Foreskin fibroblast (primary cell): ENCODE measurements at places on chromosomes 6 and 20.

DNA sequence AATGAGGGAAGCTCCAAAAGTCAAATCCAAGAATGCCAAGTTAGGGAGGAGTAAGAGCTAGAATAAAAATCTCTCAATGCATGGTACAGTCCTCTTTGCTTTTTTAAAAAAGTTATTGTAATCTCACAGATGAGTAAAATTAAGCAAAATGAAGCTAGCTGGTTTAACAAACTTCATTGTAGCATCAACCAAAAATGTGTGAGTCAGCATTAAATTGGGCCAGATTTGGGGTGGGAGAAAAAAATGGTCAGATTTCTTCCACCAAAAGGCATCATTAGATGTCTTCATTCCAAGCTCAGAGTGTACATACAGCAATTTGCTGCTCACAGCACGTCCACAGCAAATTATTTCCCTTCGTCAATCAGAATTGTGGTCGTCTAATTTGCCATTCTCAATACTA lies 441.5 kb upstream of the FLRT3 start:
- peak; percentile 6 for DNase-seq

DNA sequence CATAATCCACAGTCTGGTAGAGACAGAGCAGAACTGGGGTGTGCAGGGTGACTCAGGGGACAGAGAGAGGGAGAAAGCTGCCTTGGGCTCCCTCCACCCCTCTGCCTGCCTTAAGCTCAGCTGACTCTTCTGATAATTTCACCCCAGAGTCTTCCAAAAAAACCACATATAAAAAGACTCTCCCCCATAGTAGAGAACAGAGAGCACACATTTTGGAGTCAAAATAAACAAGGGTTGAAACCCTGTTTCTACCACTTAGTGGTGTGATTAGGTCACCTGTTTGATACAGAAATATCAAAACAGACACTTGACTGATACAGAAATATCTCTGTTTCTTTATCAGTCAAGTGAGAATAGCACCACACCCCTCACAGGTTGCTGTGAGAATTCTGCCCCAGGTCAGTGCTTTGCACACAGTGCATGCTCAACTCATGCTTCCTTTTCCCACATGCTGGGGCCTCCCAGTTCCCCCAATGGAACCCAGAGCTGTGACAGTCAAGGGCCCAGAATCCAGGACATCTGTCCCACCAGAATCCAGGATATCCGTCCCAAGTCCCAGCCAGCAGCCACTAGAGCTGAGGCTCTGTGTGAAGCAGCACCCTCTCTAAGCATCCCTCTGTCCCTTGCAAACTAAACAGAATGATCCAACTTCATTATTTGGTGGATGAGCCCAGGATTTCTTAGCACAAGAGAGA lies 1.2 kb downstream of the TREML2 start:
- DNase-seq, result no peak

- DNase-seq, result no peak
Observed at GRCh38 chr6:158242071-158242606, 70.1 kb upstream of the TULP4 start.

DNA sequence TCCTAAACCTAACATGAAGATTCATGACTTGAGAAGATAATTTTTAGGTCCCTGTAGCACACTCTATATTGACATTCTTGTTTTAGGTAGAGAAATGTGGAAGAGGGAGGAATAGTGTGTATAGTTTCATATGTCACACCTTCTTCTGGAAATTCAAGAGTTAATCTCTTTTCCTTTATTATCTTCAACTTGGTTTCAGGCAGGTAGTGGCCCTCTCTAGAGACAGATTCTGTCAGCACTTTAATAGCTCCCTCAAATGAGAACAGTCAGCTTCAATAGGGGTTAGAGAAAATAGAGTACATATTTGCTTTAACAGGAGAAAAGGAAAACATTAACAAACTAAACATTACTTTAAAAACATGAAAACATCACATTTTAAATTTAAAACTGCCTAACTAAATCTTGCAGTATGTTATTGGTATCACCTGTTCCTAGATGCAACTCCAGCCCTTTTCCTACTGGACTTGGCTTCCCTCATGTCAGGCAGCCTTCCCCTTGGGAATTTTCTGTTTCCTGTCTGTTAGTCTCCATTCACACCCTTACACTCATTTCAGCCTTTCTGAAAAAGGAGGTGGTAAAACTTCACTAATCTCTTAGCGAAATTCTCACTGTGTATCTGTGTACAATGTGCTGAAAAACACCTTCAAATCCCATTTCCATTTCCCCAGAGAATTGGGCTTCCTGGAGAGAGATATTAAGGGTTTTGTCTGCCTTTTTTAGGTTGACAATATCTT lies 192.3 kb upstream of the RNF217 start:
- no peak for DNase-seq

DNA sequence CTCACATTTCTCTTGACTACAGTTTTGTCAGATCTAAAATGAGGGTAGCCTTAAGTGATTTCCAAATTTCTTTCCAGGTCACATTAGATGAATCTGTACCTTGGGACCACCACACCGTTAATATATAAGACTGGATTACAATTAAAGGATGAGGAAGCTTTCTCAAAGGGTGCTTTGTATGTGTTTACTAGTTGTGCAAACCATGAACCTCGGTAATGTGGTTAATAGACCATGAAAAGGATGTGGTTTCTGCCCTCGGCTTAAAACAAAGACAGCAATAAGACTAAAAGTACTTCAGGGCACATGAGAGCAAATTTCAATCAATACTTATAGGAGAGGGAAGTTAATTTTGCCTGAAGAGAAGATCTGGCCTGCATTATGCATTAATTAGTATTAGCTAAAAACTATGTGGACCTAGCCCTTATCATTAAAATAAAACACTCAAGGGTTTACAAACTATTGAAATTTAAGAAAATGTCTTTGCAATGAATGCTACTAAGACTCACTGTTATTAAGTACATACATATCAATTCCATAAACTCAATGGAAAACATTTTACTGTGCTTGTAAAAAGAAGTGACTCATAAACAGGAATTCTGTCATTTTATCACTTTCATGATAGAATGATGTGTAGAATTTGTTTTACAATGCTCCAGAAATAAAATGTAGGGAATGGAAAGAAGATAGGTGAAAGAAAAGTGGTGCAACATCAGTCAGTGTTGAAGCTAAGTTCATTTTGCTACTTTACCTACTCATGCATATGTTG lies 936 bp upstream of the TMX4 start:
- peak; percentile 41 for DNase-seq

DNA sequence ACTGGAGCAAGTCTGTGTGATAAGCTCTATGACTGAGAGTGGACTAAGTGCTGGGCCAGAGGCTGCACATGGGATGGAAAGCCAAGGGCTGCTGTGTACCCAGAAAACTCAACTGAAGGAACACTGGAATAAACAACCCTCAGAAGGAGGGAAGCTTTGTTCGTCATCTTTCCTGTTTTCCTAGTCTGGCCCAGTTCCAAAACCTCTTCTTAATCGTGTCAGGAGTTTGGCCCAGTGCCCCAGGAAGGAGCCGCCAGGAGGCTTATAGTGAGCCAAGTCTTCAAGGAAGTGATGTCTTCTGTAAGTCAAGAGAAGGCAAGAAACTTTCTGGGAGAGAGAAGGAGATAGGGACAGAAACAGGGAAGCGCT lies 23.3 kb upstream of the TOP1 start:
- peak; percentile 98 for DNase-seq

DNA sequence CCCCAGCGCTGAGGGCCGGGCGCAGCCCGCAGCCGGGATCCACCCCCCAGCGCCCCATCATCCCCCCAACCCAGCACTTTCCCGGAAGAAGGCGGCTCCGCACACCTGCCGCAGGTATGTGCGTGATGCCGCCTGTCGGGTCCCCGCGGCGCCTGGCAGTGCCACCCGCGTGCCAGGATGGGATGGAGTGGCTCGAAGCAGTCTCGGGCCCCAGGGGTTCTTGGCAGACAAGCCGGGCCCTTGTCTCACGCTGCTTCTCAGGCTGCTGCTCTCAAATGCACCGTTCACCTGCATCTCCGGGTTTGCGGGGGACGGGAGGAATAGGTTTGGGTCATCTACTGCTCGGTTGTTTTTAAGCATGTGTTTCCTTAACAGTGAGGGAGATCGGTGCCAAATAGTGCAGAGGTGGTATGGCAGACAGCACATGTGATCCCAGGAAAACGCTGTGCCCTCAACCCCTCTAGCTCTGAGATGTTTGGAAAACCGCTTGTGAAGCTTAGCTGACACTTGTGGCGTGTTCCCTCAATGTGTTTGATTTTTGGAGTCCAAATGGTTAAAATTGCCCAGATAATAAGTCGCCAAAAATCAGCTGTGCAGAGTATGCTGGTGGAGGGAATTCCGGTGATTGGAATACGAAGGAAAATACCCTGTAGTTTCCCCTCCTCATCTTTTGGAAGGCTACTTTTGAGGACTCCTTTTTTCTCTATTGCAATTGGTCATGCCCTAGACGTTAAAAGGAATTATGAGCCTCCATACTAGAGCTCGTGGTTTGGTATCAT lies 926 bp downstream of the MYLIP start:
- peak; percentile 48 for DNase-seq

- peak; percentile 28 for DNase-seq
Observed at GRCh38 chr6:12075067-12075563, 63.0 kb downstream of the HIVEP1 start.

- no peak for DNase-seq
Observed at GRCh38 chr6:95249175-95249574, 328.2 kb upstream of the MANEA start.

- DNase-seq, result no peak
Observed at GRCh38 chr6:72813807-72814596, 192.1 kb downstream of the KCNQ5 start.

DNA sequence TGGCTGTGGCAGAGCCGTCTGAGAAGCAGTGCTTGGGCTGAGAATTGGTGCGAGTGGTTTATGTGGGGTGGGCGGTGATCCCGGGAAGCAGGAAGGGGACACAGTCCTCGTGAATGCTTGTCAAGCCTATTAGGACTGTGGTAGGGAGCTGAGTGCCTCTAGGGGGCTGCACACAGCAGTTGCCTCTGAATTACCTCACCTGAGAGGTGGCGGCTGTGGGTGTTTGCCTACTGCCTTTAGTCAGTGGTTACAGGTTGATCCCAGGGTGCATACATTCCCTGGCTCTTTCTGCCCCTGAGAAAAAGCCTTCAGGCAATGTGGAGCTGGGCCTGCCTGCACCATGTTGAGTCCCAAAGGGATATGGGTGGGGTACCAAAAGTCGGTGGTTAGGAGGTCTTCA lies 5.2 kb downstream of the AP5S1 start:
- no peak for DNase-seq

DNA sequence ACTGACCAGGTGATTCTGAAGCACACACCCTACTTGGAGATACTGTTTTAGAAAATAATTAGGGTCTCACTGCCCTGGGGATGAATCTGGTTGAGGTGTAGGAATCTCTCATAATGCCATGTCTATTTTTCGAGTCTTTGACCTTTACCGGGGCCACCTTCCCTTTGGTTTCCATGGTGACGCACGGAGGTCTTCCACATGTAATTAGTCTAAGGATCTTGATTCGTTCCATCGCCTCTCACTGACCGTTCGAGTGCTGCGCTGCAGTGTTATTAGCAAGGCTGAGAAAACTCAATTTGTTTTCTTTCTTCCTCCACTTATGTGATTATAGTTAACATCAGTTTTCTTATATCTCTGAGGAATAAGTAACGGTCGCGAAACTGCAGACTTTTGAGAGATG lies 144.3 kb upstream of the SPACA1 start:
- no peak for DNase-seq

DNA sequence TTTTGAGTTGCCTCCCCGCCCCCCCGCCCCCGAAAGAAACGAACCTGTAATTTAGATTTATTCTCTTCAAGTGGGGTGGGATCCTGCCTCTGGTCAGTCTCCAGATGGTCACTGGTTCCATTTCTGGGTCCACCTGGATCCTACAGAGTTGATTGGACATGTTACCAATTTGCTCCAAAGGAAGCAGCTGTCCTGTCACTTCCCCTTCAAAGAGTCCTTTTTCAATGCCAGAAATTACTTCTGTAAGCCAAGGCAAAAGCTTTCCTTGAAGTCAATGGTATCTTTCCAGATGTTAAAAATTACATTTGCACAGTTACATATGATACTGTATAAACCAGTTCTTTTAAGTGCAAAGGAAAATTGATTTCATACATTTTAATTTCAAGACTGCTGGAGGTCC lies 12.0 kb upstream of the ANKRD60 start:
- DNase-seq, result no peak

GRCh38 chr6:6218759-6219085 lies 101.7 kb downstream of the F13A1 start:
- DNase-seq, result peak; percentile 2

DNA sequence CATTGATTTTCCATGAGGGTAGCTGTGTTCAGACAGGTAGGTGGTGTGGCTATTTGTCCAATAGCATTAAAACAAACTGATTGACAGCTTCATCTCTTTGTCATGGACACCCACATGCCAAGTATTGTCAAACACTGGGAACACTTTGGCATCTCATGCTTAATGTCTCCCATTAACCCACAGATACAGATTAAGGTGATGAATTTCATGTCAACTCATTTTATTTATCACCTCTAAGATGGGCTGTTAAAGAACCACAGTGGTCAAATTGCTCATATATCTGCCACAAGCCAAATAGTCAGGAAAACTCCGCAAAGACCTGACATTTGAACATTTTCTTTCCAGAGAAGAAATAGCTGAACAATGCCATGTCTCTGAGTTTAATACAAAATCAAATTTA lies 139.1 kb upstream of the SPTLC3 start:
- DNase-seq, result no peak

GRCh38 chr6:81450180-81450579 lies 302.3 kb downstream of the TENT5A start:
- DNase-seq, result peak; percentile 87
